ENCODE measurements at places on chromosomes 6 and 20.

GRCh38 chr6:112413780-112414179 is 66.7 kb downstream of the RFPL4B start:
- DNase-seq: no peak

GRCh38 chr20:51480507-51481270 is 61.8 kb downstream of the NFATC2 start:
- DNase-seq: no peak

DNA sequence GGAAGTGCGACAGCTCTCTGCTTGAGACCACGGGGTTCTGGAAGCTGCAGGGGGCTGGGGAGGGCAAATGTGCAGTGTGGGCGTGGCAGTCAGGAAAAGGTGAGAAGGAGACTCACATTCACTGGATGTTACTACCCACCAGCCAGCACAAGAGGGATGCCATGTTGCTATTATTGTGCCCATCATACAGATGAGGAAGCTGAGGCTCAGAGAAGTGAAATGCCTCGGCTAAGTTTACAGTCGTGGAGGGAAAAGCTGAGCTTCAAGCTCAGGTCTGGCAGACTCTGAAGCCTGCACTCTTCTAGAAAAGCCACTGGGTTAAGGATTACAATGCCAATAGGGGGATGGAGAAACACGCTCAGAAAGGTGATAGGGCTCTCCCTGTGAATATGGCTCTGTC is 34.4 kb downstream of the HNF4A start:
- no peak for DNase-seq

DNA sequence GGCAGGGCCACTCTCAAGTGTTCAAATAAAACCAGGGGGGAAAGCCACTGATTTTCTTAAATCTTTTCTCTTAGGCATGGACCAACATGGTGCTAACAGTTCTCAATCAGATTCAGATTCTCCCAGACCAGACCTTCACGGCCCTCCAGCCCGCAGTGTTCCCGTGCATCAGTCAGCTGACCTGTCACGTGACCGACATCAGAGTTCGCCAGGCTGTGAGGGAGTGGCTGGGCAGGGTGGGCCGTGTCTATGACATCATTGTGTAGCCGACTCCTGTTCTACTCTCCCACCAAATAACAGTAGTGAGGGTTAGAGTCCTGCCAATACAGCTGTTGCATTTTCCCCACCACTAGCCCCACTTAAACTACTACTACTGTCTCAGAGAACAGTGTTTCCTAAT is 41.5 kb upstream of the SMIM28 start:
- no peak for DNase-seq

DNA sequence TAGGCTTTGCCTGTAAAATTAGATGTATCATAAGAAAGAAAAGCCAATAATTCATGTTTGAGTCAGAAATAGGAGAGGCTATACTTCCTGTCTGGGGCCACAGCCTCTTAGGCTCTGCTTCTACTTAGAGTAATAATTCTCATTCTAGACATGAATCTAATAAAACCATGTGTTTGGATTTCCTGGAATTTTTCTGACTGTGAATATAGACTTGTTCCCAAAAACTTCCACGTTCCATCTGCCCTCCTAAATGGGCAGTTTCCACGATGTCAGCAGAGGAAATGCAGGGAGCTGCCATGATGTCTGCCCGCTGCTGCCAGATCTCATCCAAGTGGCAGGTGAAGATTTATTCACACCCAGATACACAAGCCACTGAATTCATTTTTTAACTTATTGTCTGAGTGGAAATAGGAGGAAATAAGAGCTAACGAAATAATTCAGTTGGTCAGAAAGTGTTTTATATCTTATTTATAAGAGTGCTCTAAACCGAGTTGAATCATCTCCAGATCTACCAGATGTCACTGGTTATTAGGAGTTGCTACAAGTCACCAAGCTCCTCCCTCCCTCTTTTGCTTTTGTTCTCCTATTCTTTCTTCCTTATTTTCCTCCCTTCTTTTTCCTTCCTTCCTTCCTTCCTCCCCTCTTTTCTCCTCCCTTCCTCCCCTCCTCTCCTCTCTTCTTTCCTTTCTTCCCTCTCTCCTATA is 69.3 kb downstream of the ALDH8A1 start:
- DNase-seq: no peak

DNA sequence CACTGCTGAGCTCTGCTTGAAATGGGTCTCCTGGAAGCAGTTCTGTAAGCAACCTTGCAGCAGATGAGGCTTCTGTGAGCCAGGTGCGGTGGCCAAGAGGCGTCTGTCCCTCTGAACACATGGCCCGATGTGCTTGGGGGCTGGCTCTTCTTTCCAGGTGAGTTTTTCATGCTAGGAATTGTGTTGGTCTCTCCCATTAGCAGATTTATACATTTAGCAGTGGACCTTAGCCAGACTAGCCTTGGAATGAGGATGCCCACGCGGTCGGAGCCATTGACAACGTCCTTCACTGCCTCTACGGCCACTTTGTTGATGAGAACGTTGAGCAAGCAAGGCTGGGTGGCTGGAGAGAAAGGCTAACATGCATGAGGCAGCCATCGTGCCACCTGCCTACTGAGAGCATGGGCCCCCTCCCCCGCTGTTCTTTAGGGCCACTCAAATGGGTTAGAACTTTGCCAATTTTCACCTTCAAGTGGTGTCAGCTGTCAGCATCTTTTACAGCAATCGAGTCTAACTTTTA is 33.5 kb downstream of the ERMARD start:
- no peak for DNase-seq

DNA sequence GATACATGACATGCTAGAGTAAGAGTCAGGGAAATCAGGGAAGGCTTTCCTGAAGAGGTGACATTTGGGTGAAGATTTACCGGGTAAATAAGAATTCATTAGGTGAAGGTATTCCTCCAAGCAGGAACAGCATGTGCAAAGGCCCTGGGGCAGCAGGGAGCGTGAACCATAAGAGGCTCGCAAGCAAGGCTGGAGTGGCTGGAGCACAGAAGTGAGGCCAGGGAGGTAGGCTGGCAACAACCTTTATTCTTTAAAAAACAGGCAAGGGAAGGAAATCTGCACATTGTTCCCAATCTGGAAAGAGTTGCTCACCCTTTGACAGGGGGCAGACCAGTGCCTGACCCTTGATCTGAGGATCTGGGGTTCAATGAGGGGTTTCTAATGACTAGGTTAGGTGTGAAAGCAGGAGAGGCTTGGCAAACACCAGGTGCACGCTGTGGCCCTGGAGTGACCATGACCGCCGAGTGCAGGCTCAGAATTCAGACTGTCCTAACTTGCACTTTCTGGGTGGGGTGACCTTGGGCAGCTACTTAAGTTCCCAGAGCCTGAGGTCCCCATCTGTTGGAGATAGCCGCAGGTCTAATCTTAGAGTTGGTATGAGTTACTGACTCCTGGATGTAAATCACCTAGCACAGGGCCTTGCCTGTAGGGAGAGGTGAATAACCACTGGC is 1.9 kb downstream of the KIAA1755 start:
- DNase-seq: no peak

GRCh38 chr6:161557333-161558107 is 283.7 kb upstream of the AGPAT4 start:
- no peak for DNase-seq

All from stimulated activated CD8-positive, alpha-beta memory T cell treated with anti-CD3 and anti-CD28 coated beads, Interleukin-7, amount 100 ng/mL, for 1 hour (primary cell).